Vagina (tissue), 2 donors: ENCODE measurements at places on chromosomes 13 and 19. TPM values are rescaled to one million over a fixed set of nuclear protein-coding genes. Genes with fewer than 3 reads are reported as not detected.

Gene CD22
- 7.6 TPM for total RNA-seq

Gene FBXO27
- total RNA-seq, result 3.7 TPM

Gene ZNF560
- total RNA-seq, result 0.49 TPM

Gene SMIM17
- total RNA-seq, result 0.98 TPM

Gene KIR2DL4
- not detected for total RNA-seq

Gene GTF2F1
- 52.8 TPM for total RNA-seq

Gene KRTDAP
- 687 TPM for total RNA-seq

Gene SSC5D
- total RNA-seq, result 13.5 TPM

Gene ZNF723
- total RNA-seq, result not detected

Gene SLC17A7
- 0.74 TPM for total RNA-seq

Gene PPP1R13L
- total RNA-seq, result 111 TPM

Gene KLC3
- total RNA-seq, result 20.9 TPM

GRCh38 chr19:2613507-2614295 lies 88.8 kb downstream of the GNG7 start:
- no peak for DNase-seq

DNA sequence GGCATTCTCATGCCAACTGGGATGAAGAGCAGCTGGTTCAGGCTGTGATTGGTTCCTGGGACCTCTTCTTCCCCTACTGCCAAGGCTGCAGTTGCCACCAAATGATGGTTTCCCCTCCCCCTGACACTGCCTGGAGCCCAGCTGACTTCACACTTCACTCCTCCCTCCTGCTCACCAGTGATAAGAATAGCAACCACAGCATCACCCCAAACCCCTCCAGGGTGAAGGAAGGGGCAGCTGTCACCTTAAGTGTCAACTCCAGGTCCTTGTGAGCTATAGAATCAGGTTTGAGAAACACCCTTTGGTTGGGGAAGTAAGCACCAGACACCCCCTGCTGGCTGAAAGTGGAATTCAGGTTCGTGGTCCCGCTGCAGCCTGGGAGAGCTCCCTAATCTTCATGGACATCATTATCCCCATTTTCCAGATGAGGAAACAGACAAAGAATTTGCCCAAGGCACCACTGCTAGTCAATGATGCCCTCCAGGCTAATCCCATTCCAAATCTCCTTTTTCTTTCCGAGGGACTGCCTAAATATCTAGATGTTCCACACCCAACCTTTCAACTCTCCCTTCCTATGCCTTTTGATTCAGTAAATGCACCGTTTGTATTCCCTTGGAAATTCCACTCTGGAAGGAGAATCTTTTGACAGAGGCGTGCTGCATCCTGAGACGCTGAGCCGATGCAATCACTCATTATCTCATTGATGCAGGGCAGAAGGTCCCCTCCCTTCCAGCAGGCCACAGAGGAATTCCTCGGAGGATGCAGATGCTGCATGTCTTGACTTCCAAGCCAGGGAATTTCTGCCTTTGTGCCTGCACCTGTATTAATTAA lies 50.6 kb upstream of the UQCRFS1 start:
- no peak for DNase-seq

DNA sequence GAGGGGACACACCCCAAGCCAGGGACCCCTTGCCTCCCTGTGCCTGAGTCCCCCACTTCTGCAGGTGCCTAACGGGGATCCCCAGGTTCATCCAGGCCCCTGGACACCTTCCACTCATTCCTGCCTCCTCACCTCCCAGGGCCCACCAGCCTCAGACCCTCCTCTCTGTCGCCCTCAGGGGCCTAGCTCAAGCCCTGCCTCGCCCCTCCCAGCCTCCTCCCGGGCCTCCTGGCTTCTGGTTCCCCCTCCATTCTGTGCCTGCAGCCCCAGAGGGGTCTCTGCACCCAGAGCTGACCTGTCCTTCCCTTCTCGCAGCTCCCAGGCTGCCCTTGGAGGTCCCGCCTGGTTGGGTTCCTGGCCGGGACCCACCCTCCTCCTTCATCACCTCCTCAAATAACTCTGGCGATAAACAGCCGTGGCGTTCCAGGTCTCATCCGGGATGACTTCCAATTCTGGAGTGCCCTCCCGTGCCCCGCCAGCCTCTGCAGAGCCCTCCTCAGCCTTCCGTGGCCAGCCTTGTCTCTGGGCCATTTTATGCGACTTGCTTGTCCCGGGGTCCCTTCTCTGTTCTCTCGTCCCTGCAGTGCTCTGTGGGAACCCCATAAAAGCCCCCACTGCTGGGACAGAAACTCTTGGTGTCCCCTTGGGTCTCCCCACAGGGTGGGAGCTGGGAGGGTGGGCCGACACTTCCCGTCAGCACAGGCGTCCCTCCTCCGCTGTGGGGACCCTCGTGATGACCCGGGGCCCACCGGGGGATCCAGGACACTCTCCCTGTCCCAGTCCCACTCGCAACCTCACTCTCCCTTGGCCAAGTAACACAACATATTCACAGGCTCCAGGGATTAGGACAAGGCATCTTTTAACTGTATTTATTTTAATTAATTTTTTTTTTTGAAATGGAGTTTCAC lies 9.2 kb downstream of the JOSD2 start:
- no peak for DNase-seq

DNA sequence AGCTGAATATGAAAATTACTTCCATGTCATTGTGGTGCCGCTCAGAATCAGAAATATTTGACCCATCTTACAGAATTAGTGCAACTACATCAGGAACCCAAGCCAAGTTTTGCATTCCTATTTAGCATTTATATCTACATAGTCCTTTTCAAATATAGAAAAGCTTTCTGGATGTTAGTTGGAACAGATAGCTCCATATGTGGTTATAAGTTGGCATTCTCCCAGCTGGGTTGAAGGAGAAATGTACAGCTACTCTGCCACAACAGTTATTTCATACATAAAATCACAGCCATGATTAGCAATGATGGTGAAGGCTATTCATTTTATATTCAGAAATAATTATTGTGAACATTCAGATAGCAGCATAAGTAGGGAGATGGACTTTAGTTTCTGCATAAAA lies 28.2 kb downstream of the HPN start:
- DNase-seq, result no peak

DNA sequence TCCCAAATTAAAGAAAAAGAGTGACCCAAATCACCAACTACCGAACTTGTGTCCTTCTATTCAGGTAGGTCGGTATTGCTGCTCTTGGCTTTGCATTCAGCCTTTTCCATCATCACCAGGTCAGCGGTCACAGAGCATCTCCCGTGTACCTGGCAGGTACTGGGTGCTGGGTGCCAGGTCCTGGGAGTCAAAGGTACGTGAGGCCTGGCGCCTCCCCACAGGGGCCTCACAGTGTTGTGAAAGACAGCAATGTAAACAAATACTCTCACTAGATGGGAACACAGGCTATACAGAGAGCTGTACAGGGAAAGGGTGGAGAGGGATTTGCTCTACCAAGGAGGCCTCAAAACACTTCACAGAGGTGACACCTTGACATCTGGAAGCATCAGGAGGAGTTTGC lies 86.7 kb downstream of the ZIC5 start:
- no peak for DNase-seq

DNA sequence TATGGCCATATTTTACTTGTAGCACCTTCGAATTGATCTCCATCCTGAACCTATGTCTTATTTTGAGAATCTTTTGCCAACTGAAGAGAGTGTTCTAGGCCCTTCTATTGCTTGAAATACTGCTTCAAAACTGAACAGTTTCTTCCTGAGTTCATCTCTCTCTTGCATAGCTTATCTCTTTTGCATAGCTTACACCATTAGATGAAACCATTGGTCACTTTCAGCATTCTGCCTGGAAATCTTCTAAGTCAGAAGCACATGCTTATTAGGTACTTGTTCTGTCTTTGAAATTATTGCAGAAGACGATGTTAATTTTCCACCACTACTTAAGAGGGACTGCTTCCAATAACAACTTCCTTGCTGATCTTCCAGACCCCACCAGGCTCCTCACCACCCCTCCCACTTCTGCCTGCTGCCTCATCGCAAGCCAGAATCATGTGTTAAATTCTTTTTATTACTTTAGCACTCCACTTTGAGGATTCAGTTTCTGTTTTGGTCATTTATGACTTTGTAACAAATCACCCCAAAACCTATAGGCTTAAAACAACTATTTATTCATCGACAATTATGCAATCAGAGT lies 122.4 kb upstream of the MAB21L1 start:
- DNase-seq, result no peak

DNA sequence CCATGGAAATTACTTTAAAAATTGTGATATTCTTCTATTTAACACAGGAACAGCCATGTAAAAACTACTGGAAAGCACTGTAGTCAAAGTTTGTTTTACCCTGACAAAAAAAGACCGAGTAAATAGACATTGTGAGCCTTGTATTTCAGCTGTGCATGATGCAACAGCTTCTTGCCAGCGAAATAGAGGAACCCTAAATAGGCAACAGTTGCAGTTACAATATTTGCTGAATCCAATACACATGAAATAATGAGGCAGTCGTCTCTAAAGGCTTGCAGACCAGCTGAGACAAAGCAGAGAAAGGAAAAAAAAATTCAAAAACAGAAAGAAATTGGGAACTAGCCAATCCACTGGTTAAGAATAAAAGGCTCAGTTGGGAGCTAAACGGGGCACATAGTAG lies 1001.1 kb downstream of the OLFM4 start:
- DNase-seq, result no peak

DNA sequence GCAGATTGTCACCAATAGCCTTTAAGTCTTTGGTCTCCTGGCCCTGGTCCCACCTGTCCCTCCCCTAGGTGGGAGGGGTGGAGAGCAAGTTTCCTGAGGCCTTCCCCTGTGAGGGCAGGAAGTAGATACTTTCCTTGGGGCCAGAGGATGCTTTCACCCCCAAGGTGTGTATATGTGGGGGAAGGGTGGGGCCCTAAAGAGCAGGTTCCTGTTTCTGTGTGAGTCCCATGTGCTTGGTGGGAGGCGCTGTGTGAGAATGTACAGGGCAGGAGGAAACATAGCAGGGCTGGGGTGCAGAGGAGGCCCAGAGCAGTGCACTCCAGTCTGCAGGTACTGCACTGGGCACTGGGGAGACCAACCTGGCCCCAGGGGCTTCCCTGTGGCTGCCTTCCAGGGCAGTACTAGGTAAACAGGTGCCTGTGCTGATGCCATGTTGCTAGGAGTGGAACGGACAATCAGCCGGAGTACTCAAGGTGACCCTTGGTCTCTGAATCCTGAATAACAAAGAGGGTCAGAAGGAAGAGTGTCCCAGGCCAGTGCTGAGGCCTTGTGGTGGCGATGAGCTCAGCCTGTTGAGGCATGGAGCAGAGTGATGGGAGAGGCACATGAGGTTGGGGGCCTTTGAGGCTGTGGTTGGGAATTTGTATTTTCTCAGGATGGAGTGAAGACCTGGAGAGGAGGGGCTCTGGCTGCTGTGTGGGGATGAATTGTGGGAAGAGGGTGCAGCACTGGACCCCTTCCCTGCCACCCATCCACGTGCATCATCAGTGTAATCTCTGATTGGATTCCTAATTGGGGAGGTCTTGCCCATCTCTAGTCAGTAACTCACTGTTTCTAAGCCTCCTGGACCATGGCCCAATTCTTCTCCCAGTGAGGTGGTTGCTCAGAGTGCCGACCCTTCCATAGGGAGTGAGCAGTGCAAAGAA lies 5.1 kb downstream of the EGLN2 start:
- DNase-seq, result no peak

GRCh38 chr13:72959643-72960042 lies 99.2 kb upstream of the KLF5 start:
- DNase-seq, result no peak

DNA sequence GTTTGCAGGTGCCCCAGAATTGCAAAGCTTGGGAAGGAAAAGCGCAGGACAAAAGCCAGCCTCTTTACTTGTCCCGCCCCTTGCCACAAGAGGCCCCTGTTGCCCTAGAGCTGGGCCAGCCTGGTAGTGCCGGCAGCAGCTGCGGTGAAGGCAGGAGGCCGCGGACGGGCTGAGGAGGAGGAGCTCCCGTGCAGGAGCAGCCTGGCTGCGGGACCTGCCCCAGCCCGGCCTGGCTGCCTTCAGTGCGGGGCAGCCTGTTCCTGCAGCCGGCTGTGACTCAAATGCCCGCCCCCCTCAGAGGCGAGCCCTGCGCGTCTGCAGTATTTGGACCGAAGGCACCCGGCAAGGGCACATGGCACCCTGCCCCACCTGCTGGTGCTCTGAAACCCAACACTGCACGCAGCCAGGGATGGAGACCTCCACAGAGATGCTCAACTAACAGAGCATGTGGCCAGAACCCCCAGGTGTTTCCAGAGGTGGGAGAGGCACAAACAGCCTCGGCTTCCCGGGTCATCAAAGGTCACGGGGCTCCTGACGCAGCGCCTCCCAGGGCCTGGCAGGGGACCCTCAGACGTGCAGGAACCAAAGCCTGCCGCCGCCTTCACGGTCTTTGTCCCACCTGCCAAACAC lies 29.7 kb downstream of the NAXD start:
- DNase-seq, result no peak

- DNase-seq, result no peak
These were observed 34.9 kb upstream of the ZNF83 start for GRCh38 chr19:52673014-52673413.

DNA sequence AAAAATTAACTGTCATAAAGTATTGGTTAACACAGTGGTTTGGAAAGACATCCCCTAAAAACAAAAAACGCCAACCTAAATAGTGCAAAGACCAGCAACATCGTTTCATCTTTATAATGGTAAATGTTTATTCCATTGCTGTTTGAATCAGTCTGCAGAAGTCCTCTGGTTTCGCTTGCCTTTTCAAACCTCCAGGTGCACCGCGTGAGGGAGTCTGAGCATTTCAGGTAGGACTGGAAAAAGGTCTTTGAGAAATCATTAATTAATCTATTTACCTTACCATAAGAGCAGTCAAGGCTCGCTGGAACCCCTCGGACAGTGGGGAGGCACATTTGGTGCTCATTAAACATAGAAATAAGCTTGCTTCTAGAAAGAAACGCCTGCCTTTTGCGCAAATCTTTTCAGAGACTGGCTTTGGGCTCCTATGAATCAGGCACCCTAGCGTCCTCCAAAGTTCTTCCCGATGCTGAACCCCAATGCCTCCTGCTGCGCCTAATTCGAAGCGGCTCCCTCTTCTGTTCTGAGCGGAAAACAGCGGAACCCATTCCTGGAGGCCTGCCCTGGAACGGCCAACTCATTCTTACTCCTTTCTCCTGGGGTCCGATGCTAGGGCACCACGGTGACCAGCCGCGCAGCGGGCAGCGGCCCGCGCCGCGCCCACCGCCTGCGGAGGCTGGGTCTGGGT lies 951 bp upstream of the MTUS2 start:
- no peak for DNase-seq

- DNase-seq, result no peak
These were observed 155.6 kb upstream of the IRS2 start for GRCh38 chr13:109941951-109942350.

DNA sequence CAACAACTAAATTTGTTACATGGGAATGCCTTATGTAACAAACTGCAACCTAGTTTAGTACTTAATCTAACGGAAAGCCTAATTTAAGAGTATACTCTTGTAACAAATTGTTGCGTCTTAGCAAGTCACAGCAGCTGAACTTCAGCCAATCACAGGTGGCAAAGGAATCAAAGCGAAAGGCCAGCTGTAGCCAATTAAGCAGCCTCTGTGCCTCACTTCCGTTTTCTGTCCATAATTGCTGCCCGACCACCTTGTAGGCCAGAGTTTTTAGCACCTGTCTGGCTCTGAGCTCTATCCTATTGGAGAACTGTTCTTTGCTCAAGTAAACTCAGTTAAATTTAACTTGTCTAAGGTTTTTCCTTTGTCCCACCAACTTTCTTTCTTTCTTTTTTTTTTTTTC lies 18.1 kb upstream of the HSPH1 start:
- no peak for DNase-seq

GRCh38 chr13:97696921-97697320 lies 256.6 kb upstream of the IPO5 start:
- no peak for DNase-seq

- no peak for DNase-seq
These were observed 26.9 kb downstream of the SBNO2 start for GRCh38 chr19:1146858-1147780.

GRCh38 chr13:59677966-59678814 lies 485.5 kb downstream of the DIAPH3 start:
- DNase-seq, result no peak
